Activated naive CD4-positive, alpha-beta T cell (primary cell): ENCODE measurements at places on chromosomes 7 and 10.
A peak's percentile ranks its signal among the peaks of the same experiment; 100 is the strongest.

GRCh38 chr10:69409968-69410367 lies 6.8 kb downstream of the TACR2 start:
- no peak for DNase-seq

- no peak for DNase-seq
These were observed 187.9 kb downstream of the DIP2C start for GRCh38 chr10:501596-501995.

GRCh38 chr10:28497313-28498126 lies 35.4 kb upstream of the WAC start:
- DNase-seq = no peak

- no peak for DNase-seq
These were observed 123.7 kb upstream of the FAM20C start for GRCh38 chr7:68629-69028.

DNA sequence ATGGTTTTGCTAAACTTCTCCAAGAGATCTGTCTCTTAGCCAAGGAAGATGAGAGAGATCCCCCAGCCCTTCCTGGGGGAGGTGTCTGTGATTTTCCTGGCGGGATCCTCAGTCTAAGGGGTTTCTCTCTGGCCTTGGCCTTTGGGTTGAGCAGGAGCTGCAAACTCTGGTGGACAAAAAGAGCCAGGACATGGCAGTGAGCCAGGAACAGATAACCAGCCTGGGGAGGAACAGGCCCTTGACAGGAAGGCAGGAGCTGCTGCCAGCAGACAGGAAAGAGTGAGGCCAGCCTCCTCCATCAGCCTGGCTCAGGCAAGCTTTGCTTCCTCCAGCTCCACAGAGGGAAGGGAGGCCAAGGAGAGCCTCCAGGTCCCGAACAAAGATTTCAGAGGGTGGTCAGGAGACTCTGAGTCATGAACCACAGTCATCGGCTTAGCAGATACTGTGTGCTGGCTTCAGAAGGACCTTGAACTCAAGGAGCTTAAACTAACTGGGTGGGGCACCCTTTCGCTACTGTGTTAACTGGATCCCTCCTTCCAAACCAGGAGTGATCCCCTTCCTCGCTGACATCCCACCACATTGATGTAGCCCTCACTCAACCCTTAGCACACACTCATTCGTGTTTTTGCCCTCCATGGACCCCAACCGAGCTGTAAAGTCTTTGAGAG lies 34.7 kb downstream of the DDIT4 start:
- DNase-seq = no peak

DNA sequence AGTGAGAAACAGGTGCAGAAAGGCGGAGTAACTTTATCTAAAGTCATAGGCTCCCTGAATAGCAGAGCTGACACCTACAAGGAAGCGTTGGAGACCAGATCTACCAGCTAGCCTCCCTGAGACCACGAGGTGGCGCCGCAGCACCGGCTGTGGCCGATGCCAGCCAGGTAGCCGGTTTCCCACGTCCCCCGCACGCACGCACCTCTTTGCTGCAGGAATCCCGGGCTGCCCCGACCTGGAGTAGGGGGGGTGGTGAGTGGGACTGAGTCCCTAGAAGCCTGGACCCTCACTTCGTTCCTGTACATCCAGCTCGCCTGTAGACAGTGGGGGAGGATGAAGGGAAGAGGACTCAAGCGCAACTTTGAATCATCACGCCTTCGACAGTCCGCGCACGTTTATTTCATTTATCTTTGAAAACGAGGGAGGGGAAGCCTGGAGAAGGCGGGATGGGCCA lies 3.7 kb downstream of the ELOVL3 start:
- DNase-seq = peak; percentile 66

DNA sequence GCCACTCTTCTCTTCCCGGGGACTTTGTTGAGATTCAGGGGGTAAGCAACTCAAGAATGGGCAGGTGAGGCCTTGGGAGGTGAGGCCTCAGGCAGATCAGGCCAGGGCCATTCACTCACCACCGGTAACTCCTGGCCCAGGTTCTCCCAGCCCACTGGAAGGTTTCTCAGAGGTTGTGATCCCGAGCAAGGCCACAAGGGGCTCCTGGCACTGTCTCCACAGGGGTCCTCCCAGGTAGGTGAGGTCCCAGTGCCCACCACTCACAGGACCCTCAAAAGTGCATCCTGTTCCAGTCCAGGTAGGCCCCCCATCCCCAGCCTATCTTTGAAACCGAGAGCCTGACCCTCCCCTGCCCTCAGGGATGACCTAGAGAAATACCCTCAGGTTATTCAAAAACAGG lies 236.1 kb downstream of the BUB3 start:
- no peak for DNase-seq

GRCh38 chr7:98191668-98192431 lies 19.4 kb upstream of the BHLHA15 start:
- DNase-seq = no peak

GRCh38 chr7:91435381-91436059 lies 171.3 kb downstream of the FZD1 start:
- DNase-seq = no peak

DNA sequence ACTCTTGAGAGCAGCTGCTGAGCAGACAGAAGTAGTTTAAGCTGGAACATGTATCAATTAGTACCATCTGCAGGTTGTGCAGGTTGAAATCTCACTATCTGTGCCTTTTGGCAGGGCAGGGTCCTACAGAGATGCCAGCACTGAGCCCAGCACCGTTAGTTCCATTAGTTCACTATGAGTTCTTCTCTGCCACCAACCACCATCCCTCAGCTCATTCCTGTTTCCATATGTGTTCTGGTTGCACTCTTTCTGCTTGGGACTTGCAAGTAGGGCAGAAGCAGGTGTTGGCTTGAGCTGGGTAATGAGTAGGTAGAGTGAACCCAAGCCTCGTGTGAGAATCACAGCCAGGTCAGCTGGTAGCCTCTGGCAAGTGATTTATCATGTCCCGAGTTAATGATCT lies 2.8 kb downstream of the SMO start:
- DNase-seq = no peak

GRCh38 chr7:371119-371778 lies 81.3 kb downstream of the FOXL3 start:
- DNase-seq = no peak

GRCh38 chr10:6197321-6197720 lies 5.4 kb upstream of the PFKFB3 start:
- no peak for DNase-seq

GRCh38 chr10:108911814-108912541 lies 1011.3 kb downstream of the XPNPEP1 start:
- no peak for DNase-seq

DNA sequence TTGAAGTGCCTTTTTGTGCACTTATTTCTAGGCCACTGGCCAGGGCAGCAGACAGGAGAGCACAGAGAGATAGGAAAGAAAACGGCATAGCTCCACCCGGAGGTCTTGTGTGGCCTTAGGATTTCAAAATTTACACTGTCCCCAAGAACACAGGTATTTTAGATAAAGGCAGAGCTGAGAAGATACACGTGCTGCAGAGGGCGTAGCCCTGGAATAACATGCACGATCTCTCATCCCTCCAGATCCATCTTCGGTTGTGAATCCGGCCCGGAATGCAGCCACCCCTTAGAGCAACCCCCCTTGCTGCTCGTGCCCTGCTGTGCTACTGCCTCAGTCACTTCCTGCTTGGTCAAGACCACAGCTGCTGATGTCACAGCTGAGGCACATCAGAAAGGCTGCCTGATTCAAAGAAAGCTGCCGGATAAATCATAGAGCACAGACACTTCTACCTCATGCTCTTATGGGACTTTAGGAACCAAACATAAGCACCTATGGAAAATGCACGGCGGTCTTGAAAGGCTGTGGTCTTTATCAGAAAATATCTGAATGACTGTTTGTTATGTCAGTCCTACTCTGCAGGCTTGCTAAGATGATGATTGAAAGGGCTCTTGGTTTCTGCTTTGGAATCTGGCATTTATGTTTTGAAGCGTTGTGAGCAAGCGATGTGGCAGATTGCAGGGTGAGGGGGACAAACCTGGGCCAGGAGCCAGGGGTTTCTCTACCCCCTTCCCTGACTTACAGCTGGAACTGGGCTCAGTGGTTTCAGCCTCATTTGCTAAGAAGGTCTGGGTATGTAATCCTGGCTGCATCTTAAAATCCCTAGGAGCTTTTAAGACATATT lies 152.0 kb downstream of the SVIL start:
- DNase-seq = no peak

DNA sequence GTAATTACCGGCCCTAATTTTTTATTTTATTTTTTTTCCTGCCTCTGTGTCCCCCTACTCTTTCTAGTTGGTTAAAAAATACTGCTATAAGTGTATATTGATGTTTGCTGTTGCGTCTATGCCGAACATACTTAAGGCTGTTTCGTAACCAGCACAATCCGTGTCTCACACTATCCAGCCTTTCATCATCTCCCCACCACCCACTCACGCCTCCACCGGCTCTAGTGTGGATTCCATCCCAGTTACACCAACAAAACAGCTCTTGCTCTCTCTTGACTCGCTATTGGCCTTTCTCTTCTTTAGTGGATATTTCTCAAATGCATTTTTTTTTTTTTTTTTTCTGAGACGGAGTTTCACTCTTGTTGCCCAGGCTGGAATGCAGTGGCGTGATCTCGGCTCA lies 70.1 kb upstream of the CAMK1D start:
- DNase-seq = no peak

DNA sequence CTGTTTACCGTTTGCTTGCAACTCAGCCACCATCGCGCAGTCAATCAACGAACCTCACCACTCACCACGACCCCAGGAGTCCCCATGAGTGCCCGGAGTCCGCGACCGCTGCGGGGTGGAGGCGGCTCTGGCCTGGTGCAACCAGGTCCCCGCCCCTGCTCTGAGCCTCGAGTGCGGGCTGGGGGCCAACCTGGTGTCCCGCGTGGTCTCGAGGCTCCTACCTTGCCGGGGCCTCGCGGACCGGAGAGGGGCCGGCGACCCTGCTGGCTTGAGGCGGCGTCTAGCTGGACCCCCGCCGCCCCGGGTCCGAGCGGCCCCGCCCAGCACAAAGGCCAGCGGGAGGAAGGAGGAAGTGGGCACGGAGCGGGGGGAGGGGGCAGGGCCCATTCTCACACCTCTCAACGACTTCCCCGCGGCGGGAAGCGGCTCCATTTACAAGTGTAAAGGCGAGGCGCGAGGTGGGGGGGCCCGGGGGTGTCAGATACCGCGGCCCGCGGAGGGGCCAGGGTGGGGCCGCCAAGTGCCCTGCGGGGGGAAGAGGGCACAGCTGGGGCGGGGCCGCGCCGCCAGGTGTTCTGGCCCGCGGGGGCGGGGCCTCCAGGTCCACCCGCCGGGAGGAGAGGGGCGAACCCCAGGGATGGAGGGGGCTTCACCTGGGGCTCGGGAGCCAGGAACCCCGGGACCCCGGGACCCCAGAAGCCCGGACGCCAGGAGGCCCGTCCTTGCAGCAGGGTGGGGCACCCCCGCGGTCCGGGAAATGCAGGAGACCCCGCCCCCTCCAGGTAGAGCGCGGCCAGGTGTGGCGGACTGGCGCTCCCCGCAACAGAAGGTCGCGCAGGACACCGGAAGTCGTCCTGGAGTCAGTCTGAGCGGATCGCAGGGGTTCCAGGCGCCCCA lies 8.6 kb downstream of the CTBP2 start:
- DNase-seq = no peak

DNA sequence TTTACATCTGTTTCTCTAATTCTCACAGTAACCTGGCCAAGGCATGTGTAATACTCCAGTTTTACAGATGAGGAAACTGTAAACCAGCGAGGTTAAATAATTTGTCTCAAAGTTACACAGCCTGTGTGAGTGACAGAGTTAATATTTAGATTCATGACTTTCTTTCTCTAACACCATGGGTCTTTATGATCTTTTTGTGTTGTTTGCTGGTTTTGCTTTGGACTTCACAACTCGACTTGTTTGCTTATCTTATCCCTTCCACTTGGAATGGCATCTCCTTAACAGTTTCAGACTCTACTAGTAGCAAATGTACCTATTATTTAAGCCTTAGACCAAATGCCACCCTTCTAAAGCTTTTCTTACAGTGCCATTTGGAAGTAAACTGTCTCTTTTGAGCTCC lies 34.4 kb downstream of the MXI1 start:
- DNase-seq = no peak

- DNase-seq = no peak
These were observed 41.6 kb downstream of the UNCX start for GRCh38 chr7:1274121-1274875.

- DNase-seq = no peak
These were observed 68.6 kb downstream of the C7orf25 start for GRCh38 chr7:42843205-42843800.

- DNase-seq = no peak
These were observed 94.9 kb upstream of the EEPD1 start for GRCh38 chr7:36058020-36058592.

GRCh38 chr10:60238759-60239100 lies 150.9 kb downstream of the ANK3 start:
- no peak for DNase-seq

GRCh38 chr10:118238573-118239235 lies 103.4 kb downstream of the FAM204A start:
- DNase-seq = no peak

- DNase-seq = no peak
These were observed 3.0 kb downstream of the DDIT4 start for GRCh38 chr10:72276421-72277339.

GRCh38 chr7:42227936-42228591 lies 8.9 kb downstream of the GLI3 start:
- DNase-seq = no peak

GRCh38 chr7:23211589-23211988 lies 29.7 kb downstream of the NUP42 start:
- DNase-seq = no peak

- no peak for DNase-seq
These were observed 204.5 kb upstream of the CDCA7L start for GRCh38 chr7:22150221-22150620.

GRCh38 chr10:4661511-4662255 lies 164.3 kb upstream of the AKR1E2 start:
- DNase-seq = no peak

GRCh38 chr7:72405871-72406270 lies 6.3 kb downstream of the CALN1 start:
- no peak for DNase-seq

- no peak for DNase-seq
These were observed 1391.1 kb upstream of the LRRTM3 start for GRCh38 chr10:65534771-65535170.

DNA sequence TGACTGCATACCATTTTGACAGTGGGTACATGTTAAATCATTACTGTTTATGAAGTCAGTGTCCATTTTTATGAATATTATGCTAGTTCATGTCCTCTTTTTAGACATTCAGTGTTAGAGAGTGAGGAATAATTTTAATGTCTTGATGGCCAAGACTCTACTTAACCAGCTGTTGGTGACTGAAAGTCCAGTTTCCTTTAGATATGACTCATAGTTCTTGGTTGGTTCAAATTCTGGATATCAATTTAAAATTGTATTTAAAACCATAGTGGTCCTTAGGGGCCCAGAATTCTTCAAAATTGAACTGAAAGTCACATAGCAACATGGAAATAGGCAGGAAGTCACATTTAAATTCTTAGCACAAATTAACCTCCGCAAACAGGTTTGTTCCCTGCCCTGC lies 196.5 kb upstream of the PRPS1L1 start:
- no peak for DNase-seq

GRCh38 chr10:122861711-122862161 lies 16.1 kb upstream of the CUZD1 start:
- no peak for DNase-seq
